Fibroblast of skin of right biceps (primary cell): ENCODE measurements at places on chromosomes 5 and 9.
A peak's percentile ranks its signal among the peaks of the same experiment; 100 is the strongest.

- peak; percentile 54 for DNase-seq
These were observed 97.3 kb downstream of the SIL1 start for GRCh38 chr5:139100825-139101224.

DNA sequence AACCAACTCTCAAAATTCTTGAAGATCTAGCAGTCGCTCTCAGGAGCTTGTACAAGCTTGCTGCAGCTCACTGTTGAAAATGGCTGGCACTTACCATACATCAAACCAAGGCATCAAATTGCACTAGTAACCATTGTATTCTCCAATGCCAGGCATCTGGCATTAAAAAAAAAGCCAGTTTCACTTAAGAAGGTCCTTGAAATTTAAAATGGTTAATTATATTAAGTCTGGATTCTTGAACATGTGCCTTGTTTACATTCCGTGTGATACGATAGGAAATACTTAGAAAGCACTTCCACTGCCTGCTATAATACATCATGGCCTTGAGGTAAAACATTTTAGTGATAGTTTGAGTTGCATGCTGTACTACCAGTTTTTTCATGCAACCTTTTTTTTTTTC, 300.7 kb downstream of the KDM4C start:
- DNase-seq: no peak

DNA sequence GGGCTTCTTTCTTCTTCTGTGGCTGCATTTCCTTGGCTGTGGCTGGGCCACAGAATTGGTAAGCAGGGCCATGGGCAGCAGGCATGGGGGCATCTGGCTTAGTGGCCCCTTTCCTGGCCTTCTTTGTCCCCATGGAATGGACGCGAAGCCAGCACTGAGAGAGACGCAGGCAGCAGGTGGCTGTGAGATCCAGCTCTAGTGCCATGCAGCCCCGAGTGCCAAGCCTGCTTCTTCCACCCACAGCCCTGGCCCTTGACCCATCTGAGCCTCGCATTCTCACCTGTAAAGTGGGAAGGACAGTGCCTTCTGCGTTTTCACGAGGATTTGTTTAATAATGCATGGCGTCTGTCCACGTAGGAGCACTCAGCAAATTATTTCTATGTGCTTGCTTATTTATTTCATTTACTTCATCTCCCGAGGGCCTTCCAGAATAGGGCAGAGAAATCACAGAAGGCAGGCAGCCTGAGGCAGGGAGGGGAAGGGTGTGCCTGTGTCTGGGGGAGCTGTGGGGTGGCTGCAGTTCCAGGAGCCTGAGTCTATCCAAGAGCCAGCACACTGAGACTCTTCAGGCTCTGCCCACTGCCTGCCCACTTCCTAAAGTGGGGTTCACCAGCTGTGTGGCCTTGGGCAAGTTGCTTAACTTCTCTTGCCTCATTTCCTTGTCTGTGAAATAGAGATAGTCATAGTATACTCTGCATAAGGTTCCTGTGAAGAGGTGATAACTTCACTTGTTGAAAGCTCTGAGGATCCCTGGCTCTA, 55.2 kb downstream of the NTNG2 start:
- no peak for DNase-seq

- DNase-seq: no peak
These were observed 1823.4 kb downstream of the MAT2B start for GRCh38 chr5:165328846-165329245.

- DNase-seq: no peak
These were observed 144.3 kb upstream of the PIK3R1 start for GRCh38 chr5:68071282-68071632.

DNA sequence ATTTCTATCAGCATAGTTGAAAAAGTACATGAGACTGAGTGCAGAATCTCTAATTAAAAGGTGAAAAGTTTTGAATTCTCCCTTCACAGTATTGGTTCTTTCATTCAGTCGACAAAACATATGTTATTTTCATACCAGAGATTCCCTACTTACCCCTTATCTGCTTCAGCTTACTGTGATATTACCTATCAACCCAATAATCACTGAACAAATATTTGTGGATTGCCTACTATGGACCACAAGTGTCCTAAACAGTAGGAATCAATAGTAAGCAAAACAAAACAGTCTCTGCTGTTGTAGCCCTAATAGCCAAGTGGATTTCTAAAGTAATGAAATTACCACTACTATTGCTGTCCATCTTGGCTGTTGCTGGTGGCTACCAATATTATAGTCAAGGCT, 11.5 kb downstream of the CCDC152 start:
- DNase-seq: no peak

- no peak for DNase-seq
These were observed 4.0 kb downstream of the TUT7 start for GRCh38 chr9:86350006-86350760.

GRCh38 chr5:167633931-167634341, 657.5 kb upstream of the WWC1 start:
- peak; percentile 95 for DNase-seq

GRCh38 chr5:1315018-1315708, 20.3 kb upstream of the TERT start:
- DNase-seq: no peak
